ENCODE measurements at places on chromosomes 6 and 20.

DNA sequence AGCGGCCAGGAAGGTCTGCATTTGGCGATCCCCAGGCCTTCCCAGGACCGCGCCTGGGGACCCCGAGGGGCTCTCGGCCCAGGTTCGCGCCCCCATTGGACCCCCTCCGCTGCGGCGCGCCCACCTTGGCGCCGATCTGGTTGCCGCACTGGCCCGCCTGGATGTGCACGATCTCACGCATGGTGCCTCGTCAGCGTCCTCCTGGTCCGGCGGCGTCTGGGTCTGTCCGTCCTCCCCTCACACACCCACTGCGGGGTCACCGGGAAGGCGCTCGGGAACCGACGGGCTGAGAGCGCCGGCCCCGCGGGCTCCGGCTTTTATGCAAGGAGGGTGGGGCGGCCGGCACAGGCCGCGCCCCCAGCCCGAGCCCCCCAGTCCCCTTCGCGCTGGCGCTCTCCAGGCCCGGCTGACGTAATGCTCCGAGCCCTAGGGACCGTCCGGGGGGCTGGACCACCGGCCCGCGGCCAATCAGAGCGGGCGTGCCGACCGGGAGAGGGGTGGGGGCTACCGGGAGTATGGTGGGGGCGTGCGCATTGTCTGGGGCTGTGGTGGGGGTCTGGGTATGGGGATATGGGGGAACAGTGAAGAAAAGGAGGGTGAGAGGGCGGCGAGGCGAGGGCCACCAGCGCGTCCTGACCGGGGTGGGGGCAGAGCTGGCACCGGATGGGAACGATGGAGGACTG, at the start of gene TUBB2B:
Gene TUBB2B (minus strand): TSS at position 291 of the 683 bp plus-strand sequence. CDS start 110 bp downstream, at position 181.
- DNase-seq = no peak

DNA sequence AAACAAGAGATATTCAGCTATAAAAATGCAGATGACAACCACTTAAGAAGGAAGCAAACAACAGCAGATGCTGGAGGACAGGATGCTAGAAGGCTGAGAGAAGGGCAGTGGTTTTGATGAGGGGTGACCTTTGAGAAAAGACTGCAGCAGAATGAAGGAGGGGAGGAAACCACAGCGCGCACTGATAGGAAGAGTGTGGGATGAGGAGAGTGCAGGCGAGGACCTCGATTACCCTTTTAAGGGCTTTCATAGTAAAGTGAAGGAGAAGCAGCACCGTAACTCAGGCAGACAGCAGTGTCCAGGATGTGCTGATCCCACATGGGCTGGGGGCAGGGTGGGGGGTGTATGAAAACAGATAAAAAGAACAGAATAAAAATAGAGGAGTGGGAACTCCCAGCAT, 19.2 kb downstream of the ZBTB2 start:
- DNase-seq = peak; percentile 65

GRCh38 chr6:14428269-14428668, 310.7 kb downstream of the CD83 start:
- DNase-seq = no peak

DNA sequence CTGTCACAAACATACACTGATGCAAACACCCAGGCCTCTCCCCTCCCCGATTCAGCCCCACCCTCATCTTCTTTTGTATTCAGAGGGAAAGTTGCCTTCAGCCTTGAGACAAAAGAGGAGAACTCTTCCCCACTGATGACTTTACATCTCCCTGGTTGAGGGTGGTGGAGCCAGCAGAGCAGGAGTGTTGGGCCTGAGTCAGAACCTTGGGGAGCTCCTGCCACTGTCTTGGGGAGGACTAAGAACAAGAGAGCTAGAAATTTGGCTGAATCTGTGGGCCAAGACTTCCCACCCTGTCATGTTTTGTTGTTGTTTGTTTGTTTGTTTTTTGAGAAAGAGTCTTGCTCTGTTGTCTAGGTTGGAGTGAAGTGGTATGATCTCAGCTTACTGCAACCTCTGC, 89.1 kb downstream of the MDGA1 start:
- DNase-seq = no peak

GRCh38 chr20:20251317-20251716, 116.6 kb upstream of the INSM1 start:
- DNase-seq = no peak

DNA sequence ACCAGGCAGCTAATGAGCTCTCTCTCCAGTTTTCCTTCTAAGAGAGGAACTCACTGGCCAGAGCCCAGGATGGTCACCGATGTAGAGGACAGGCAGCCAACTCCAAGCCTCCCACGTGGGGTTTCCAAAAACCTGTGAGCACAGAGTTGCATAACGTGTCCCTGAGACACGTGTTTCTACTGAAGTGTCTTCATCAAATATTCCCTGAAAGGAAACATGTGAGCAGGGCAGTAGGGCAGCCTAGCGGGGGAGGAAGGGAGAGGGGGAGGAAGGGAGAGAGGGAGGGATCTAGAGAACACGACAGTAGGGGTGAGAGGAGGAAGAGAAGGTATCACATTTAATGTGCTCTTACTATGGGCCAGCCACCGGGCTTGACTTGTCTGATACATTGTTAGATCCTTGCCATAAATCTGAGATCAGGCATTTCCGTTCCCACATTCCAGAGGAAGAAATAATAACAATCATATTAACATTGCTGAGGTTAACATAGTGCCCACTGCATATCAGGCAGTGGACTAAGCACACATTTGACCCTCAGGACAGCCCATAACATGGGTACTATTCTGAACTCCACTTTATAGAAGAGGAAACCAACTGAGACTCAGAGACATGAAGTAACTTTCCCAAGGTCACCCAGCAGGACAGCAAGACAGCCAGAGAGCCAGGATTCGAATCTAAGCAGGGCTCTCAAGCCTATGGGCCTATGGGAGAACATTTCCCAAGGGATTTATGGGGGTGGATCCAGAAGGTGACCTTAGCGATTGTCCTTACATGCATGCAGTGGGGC, 4.5 kb upstream of the SYS1 start:
- DNase-seq = no peak

DNA sequence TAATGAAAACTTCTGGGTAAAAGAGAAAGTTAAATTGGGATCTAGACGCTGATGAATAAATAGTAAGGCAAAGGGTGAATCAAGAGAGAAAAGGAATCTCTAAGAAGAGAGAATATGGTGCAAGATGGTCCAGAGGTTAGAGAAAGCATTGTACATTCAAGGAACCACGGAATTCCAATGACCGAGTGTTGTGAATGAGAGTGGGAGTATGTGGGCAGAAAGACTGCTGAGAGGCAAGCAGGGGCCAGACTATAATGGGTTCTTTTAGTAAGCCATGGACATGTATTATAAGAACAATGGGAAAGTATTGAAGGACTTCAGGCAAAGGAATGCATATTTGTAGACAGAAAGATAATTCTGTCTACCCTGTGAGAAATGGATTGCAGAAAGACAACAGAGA, 45.2 kb downstream of the SPTLC3 start:
- no peak for DNase-seq

GRCh38 chr6:39924283-39924682, 10.0 kb downstream of the MOCS1 start:
- DNase-seq = no peak
